Psoas muscle (tissue), 8 donors: ENCODE measurements at places on chromosomes 4 and X. TPM values are rescaled to one million over a fixed set of nuclear protein-coding genes. Genes with fewer than 3 reads are reported as not detected.
A peak's percentile ranks its signal among the peaks of the same experiment; 100 is the strongest.

GRCh38 chr4:3502941-3503936, 29.0 kb downstream of the LRPAP1 start:
- no peak for DNase-seq

GRCh38 chrX:138925330-138925729, 213.8 kb upstream of the FGF13 start:
- DNase-seq = peak; percentile 13

DNA sequence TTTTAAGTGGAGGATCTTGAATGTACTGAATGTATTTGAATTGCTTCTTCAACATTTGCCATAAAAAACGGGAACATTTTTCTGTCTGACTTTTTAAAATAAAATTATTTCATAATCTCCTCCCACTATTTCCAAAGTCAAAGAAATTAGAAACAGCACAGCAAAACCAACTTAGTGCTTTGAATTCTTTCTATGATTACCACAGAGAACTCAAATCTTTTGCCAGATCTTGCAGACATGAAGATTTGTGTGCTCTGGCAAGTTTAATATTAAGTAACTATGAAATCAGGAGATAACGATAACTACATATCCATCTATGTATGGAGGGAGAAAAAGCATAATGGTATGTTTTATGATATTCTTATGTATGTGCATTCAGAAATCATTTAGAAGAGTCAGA, 982.2 kb downstream of the PCDH7 start:
- DNase-seq = no peak

Gene MAGEC3
- not detected for polyA plus RNA-seq

Gene SH3RF1
- 7.4 TPM for polyA plus RNA-seq

Gene PDZD4
- 0.79 TPM for polyA plus RNA-seq

Gene NLGN4X
- 0.12 TPM for polyA plus RNA-seq

Gene RNF175
- not detected for polyA plus RNA-seq

Gene F11
- 0.19 TPM for polyA plus RNA-seq
